ENCODE measurements at places on chromosomes 3 and 15.
A peak's percentile ranks its signal among the peaks of the same experiment; 100 is the strongest.

DNA sequence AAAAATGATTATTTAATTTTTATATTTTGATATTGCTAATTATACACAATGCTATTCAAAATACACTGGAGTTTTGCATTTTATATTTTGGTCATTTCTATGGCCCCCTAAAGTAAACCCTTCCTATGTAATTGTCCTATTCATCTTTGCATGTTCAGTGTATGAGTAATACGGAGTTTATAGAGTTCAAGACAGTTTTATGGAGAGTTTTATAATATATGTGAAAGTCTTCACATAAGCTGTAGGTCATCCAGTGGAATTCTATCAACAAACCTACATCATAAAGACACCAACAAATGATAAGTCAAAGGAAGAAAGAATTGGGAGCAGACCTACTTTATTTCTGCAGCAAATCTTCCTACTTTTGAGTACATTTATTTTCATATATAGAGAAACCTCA, 1200.4 kb upstream of the EPHA6 start:
- DNase-seq: no peak

GRCh38 chr15:55587321-55588069, 650 bp downstream of the PYGO1 start:
- no peak for DNase-seq

- DNase-seq: no peak
These were observed 16.2 kb upstream of the TJP1 start for GRCh38 chr15:29838352-29839010.

DNA sequence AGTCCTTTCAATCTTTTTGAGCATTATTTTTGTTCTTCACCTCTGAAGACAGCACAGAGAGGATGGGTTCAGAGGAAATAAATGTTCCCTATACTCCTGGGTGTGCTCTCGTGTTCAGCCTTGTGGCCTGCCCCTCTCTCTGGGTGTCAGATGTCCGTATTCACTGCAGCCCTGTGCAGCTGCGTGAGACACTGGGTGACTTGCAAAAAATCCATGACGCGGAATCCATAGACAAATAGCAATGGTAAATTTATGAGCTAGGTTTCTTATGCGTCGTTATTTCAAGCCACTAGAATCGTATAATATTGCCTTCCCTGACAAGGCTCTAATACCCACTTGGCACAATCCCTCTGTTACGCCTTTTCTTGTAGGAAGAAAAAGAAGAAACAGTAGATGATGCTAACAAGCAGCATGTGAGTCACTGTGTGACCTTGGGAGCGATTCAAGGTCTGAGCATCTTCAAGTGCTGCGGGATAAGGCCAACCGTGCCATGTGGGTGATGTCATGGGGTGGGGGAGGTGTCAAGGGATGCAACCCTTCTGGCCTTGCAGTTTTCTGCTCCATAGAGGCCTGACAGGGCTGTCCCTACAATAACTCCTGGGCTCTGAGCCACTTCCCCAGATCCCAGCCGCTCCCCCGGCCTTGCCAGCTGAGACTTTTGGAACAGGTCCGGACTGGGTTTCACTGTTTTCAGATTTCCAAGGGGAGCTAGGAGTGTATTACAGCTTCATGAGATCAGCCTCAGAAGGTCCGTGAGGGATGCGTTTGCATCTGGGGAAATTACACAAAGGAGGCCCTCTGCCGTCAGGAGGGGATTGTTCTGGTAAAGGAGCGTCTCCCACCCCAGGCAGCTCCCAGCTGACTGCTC, 47.6 kb upstream of the POMGNT2 start:
- DNase-seq: no peak

- no peak for DNase-seq
These were observed 11.3 kb downstream of the NBEAL2 start for GRCh38 chr3:46990573-46991374.

DNA sequence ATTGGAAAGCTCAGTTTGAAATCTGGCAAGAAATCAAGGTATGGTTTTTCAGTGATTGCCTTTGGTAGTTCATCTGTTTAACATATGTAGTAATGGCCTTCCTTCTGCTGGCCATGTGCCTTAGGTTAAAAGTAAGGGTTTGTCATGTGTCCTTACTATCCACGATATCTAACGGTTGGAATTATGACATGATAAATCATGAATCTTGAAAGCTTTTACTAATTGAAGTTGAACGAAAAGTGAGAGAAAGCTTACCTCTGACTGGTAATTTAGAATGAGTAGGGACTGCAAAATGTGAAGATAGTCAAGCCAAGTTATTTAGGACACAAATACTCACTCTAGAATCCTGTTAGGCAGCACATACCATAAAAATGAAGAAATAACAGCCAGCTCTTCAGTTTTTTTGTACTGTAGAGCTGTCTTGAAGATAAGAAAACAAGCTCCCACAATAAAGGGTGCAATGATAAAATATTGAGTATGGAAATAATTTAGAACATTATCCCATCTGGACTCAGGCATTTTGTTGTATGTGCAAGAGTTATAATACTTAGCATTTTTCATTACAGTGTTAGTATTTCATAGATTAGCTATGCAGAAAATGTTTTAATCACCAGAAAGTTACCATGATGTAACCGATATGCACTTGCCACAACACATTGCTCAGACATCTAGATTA, 303.4 kb downstream of the ZNF385D start:
- no peak for DNase-seq

DNA sequence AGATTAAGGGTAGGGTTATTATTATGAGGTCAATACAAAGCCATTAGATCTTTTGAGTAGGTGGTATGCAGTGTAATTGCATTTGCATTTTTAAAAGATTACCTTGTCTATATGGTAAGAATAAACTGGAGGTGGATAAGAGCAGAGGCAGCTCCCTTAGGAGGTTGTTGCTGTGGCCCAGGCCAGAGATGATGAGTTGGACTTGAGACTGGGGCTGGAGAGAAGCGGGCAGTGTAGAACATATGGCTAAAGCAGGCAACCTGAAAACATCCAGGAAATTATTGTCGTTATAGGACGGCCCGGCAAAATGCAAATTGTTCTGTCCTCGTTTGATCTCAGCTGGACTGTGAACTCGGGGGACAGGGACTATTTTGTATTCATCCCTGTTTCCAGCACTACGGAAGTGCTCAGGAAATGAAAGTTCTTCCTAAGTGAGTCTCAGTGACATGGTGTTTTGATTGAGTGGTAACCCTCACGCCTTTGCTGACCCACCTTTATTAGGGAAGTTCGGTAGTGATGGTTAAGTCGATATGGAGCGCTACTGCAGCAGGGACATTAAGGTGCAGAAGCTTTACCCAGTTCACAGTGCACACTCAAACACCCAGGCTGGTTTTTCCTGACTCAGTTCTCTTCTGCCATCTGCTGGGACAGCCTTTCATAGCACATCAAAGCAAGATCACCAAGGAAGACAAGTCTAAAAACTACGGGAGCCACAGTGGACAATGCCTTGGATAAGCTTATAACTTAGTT, 27.2 kb upstream of the VPS33B start:
- DNase-seq: peak; percentile 70

DNA sequence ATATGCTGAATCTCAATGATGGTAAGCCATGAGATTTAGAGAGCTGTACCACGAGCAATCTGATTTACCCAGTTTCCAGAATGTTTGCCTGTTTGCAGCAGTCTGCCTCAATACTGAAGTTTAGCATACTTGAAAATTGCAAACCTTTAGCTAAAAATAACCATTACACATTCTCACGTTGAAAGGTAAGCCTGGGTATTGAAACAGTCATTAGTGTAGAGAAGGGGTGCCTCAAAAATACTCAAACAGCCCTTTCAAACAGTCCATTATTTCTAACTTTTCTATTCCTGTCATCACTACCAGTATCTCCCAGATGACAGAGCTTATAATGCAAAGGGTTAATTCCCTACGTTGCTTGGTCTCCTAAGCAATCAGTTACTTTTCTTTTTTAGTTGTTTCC, 111.8 kb upstream of the MBNL1 start:
- DNase-seq: no peak

GRCh38 chr3:51814034-51814433, 35.0 kb upstream of the IQCF6 start:
- DNase-seq: no peak

DNA sequence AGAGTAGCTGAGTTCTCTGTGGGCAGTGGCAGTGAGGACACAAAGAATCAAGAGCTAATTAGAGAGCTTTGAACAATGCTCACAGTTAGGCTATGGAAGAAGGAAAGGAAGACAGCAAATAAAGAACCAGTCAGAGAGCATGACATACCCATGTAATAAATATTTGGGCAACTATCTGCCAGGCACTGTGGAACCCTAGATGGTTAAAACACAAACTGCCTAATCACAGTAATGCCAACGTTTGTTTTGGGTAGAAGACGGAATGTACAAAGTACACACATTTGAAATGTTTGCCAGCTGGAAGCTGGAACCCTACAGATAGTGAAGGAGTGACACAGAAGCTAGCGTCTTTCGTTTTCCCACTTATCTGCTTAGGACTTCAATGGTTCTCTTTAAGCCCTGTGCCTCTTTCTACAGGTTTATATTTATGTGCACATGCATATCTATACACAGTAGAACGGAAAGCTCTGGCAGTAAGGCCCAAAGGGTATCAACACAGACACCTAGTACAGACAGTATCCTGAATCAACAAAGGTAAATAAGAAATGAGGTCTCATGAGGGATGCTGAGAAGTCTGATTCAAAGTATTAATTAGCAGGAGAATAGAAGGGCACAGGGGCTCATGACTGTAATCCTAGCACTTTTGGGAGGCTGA, 44.6 kb downstream of the ANKRD28 start:
- no peak for DNase-seq

DNA sequence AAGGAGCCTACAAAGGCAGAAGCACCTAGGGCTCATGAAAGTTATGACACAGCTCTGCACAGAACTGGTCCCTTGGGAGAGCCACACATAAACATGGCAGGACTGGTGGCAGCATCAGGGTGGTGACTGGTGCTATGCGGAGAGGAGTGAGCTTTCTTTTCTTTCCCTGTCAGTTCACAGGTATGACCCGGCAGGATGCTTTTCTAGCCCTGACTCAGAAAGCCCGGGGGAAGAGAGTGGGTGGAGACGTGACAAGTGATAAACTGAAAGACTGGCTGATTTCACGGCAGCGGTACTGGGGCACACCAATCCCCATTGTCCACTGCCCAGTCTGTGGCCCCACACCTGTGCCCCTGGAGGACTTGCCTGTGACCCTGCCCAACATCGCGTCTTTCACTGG, 103.0 kb downstream of the LARS2 start:
- DNase-seq: no peak

GRCh38 chr3:46112984-46113383, 85.7 kb upstream of the XCR1 start:
- DNase-seq: no peak

DNA sequence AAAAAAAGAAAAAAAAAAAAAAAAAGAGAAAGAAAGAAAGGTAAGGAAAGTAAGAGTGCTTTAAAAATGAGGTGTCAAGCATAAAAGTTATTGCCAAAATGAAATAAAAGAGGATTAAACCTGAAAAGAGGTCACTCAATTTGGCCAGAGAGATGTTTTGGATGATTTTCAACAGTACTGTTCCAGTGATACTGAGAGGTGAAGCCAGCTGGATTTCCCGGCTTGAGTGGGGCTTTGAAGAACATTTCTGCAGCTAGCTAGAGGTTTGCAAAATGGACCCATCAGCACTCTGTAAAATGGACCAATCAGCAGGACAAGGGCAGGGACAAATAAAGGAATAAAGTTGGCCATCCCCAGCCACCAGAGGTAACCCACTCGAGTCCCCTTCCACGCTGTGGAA, 128.5 kb downstream of the LSAMP start:
- no peak for DNase-seq

- no peak for DNase-seq
These were observed 25.4 kb upstream of the THRB start for GRCh38 chr3:24520101-24520495.

GRCh38 chr3:45868650-45869049, 17.7 kb upstream of the CCR9 start:
- DNase-seq: no peak

GRCh38 chr3:141000027-141000663, 51.0 kb upstream of the SPSB4 start:
- peak; percentile 85 for DNase-seq

DNA sequence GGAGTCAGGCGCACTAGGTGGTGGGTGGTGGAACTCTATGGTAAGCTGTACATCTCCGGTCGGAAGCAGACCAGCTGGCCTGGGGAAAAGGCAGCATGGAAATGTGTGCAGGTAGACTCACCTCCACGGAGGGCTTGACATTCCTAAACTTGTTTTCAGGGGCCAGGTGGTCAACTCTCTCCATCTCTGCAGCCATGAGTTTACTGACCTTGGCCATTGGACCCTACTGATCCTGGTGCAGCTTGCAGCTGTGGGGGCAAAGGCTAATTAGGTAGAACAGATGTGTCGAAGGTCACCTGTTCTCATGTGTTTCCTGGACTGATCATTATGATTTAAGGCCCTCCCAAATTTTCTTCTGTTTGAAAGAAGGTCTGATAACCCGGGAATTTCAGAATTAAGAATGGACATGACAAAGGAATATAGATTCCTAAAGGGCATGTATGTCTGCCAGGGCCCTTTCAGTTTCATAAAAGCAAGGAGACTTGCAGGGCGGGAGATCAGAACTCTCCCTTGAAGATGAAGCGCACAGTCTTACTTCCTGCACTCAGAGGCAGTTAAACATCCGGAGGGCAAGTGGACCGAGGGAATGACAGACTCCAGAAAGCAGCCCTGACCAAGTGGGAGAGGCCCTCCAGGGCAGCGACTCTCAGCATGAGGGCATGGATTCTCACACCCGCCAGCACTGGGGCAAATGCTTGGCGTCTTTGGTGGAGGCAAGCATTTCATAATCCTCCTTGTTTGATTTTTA, 56.1 kb upstream of the CMTM7 start:
- DNase-seq: no peak

DNA sequence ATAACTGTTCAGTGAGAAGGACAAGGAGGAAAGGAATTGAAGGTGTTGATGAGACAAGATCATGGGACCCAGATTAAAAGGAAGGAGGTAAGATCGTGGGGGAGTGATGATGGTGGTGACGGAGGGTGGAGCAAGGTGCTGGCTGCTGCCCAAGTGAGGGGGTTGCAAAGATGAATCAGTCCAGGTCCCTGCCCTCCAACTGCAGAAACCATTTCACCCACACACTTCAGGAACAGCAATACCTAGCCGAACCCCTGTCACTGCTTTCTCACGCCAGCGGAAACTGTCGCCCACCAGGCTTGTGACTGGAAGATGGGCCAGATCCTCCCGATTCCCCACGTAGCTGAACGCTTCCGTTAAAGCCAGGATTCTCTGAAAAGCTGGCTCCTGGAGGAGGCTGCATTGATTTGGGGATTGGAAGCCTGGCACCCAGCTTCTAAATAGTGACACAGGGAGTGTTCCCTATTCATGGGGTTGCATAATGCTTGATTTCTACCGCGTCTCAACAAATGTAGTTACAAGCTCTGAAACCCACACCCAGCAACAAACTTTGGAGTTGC, 3.2 kb upstream of the LSG1 start:
- DNase-seq: no peak

DNA sequence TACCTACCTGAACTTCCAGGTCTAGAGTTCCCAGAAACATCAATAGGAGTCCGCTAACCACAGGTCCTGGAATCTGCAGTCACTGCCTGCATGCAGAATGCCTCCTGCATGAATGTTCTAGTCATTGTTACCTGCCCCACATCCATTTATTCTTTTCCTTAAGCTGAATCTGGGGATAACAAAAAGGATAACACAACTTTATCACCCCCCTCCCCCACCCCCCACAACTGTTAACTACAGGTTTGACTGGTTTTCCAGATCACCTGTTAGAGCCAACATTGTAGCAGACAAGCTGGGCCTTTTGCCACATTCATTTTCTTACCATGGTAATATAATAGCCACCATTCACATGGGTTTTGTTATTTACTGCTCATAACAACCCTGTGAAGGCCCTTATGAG, 4.6 kb upstream of the CTSH start:
- DNase-seq: no peak

GRCh38 chr3:4394567-4394966, 72.5 kb downstream of the SUMF1 start:
- DNase-seq: no peak

GRCh38 chr3:172640751-172641150, 70.1 kb downstream of the NCEH1 start:
- no peak for DNase-seq

Measured in sciatic nerve (tissue), 2 donors.